ENCODE measurements at places on chromosomes 11 and 22.

DNA sequence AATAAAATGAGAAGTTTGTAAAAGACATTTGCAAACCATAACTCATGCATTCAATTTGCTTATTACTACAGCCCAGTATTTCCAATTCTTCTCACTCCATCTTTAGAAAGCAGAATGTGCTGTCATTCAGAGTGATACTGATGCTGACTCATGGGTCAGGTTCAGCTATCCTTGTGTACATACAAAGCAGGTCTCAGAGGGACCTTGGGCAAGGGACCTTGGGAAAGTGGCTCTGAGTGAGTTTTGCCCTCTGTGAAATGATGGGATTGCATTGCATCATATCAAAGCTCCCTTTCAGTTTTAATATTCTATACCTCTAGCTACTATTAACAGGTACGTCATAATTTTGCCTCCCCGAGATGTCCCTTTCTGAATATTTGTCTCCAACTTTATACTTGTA lies 848.7 kb downstream of the OPCML start:
- ATAC-seq, result no peak

DNA sequence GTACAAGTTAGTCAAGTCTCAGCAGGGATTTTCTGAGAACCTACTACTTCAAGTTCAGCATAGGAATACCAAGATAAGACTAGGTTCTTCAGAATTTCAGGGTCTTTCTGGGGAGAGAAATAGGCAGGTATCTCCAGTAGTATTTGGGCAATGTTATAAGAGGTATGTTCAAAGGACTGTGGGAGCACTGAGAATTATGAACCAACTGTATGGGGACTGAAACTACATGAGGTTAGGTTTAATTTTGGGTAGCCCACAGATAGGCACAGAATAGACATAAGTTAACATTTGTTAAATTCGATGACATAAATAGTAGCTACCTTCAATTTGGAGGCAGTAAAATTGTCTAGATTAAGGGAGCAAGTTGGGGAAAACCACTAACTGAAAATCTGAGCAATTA lies 9.2 kb upstream of the GAB2 start:
- no peak for ATAC-seq

DNA sequence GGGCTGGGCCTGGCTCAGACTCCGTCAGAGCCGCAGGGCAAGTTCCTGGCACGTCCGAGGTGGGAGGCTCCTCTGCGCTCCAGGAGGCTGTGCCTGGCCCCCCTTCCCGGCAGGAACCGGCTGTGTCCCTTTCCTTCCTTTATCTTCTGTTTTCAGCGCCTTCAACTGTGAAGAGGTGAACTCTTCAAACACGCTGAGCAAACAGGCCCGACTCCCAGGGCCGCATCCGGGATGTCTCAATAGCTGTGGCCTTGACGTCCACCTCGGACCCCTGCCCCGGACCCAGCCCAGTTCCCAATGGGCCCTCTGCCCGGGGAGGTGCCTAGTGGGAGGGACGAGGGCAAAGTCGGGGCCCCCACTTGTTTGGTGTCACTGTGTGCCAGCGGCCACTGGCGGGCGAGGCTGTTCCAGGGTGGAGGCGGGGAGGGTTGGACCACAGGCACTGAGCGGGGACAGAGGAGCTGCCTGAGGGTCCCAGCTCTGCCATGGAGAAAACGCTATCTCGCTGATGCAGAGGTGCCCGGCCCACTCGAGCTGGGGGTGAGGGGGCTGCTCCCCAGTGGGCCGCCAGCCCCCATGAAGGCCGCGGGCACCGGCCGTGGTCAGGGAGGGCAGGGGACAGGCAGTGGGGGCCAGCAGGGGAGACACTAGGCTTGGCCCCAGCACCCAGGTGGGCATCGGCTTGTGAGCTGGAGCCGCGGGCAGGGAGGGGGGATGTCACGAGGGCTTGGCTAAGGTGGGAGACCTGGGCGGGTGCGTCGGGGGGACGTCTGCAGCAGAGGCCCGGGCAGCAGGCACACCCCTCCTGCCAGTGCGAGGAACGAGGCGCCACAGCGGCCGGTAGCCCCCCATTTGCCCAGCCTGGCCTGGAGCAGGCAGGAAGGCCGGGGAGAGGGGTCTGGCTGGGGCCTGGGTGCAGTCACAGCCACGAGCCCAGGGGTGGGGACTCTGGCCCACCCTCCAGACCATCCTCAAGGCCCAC lies 2.7 kb upstream of the MUC5B start:
- no peak for ATAC-seq

DNA sequence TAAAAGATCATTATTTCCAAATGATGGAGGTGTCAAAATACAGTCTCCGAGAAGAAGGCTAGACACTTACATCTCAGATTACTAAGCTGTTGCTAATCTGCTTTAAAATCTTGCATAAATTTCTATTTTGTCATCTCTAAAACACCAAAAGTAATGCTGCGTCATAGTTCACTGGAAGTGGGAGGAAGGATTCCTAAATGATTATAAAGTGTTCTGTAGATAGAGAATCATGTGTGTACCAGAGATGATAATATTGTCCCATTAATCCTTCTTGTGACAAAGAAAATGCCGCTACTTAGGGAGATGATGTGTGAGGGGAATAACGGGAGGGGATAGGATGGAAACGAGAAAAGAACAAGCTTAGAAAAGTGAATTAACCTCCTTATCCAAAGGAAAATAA lies 268.6 kb downstream of the JRKL start:
- no peak for ATAC-seq

DNA sequence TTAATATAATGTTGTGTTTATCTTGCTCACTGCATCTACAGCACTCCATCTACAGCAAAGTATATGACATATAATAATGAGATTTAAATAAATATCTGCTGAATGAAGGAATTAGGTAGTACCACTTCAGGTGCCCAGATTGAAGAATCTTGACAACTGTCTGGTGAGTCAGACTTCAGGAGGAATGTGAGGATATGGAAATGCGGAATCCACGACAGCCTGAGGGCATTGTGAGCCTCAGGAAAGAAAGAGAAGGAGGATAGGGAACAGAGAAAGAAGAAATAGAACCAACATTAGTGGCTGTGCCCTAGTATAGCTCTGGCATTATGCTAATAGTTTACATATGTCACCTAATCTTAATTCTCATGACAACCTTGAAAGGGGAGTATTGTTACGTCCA lies 304.4 kb downstream of the AASDHPPT start:
- no peak for ATAC-seq

GRCh38 chr11:70127653-70128434 lies 49.7 kb downstream of the ANO1 start:
- no peak for ATAC-seq
